LNCaP clone FGC (cell line): ENCODE measurements at places on chromosomes 4 and X.

DNA sequence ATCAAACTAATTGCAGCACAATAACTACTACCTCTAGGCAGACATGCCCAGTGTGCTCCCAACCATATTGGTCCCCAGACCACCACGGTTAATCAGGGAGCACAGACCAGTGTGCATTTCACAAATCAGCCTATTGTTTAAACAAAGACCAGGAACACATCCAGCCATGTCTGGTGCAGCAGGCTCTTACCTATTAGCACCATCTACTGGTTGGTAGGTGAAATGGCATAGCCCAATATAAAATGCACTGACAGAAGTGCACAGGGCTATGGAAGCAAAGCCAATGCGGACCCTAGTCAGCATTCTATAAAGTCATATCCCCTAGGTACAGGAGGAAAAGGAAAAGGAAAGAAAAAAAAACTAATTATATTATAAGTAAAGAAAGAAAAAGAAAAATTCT lies 15.5 kb upstream of the CYLC1 start:
- peak; percentile 26 for DNase-seq

DNA sequence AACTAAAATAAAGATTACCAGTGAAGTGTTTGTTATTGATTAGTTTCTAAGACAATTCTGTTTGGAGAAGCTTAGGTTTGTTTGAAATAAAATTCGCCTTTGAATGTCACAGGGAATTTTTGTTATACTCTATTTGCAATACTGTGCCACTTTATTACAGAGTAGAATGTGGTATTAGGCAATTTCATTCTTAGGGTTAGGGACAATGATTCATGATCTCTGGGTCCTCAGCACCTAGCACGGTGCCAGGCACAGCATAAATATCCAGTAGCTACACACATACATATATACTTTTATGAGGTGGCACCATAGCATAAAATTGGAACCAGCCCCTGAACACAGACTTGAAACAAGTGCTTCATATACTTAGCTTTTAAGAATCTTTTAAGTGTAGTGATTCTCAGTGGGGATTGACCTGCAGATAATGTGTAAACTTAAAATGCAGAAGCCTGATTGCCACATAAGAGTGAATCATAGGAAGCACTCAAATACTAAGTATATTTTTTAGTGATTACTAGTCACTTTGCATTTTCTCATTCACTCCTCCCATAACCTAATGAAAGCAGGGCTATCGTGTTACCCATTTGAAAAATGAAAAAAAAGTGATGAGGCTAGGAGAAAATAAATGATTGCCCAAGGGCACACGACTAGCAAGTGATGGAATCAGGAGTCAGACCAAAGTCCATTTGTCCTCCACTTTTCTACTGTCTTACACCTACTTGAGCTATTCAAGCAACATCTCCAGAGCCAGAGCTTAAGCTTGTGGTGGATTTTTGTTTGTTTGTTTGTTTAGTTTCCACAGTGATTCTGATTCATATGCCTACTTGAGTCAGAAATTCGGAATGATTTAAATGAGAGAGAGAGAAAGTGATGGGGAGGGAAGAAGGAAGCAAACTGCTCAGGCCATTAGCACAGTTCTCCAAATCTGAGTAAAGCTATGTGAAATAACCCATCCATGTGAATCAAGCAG lies 366.0 kb upstream of the FGF13 start:
- no peak for DNase-seq

DNA sequence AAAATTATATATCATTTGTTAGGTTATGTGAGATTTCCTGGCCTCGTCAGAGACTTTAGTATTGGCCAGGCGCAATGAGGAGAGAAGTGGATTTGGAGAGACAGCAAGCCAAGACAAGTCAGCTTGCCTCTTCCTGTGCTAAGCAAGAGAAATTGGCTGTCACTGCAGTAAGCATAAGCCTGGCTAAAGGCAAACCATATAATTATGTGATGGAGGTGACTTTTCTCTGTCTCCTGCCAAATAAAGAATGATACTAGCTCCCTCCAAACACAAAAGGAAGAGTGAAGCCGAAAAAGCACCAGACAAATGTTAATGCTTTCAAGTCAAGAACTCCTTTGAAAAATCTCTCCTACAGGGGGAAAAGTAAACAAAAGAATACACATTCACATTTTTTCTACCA lies 2246.0 kb downstream of the ARAP2 start:
- no peak for DNase-seq

DNA sequence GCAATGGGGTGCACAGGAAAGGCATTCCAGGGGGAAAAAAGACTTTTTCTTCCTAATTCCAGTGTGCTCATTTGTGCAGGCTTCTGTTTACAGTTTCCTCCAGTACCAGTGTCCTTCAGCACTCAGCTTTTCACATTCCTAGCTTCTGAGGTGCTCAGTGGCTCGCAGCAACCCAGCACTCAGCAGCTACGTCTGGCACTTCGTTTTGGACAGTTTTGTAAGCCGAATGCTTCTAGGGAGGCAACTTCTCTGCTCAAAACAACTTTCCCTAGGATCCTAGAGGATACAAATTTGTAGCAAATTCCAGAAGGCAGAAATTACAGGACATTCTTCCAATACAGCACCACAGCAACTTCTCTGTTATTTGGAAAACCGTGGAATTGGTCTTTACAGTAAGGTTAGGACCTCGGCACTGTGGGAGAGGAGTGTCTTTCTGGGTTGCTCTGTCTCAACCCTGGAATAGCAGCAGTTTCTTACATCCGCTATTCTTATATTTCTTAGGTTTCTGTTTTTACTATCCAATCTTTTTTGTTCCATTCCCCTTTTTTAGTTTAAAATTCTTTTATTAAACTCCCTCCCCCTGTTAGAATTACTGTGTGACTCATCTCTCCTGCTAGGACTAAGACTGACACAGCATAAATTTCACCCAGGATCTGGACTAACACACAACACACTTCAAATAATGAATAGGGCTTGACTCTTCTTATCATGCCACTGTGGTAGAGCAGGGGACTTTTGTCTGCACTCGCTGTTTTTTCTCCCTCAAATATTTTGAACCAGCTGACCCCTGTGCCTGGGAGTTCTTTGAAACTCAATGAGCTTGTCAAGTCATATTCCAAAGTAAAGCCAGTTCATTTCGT lies 1314.7 kb downstream of the FSTL5 start:
- no peak for DNase-seq

DNA sequence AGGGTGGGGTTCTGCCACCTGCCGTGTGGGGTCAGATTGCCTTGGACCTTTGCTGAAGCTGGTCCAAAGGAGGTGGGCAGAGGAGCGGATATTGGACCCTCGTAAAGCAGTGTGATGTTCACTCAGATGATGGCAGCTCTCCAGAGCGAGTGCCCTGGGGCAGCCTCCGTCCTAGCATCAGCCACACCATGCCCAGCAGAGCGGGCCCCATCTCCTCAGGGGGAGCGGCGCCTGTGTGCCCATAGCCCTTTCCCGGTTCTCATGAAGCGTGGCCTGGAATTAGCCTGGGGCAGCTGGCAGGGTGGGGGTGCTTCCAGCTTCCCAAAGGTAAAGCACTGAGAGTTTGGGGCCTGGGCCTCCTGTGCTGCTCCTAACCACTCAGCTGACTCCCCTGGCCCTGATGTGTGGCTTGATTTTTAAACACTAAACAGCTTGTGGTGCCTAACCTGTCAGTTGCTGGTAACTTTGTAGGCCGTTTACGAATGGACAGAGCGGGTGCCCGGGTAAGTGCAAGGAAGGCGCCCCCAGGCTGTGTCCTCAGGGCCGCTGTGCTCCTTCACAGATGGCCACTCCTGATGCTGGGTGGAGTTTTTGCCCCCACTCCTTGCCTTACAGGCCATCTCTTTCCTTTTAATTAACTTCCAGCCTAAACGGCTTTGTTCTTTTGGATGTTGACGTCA lies 36.0 kb downstream of the NOP14 start:
- DNase-seq: no peak

- DNase-seq: no peak
Measured at GRCh38 chr4:152117054-152117453, 356.2 kb upstream of the GATB start.

GRCh38 chrX:33183361-33183760 lies 28.0 kb downstream of the DMD start:
- DNase-seq: no peak

GRCh38 chr4:36111172-36111571 lies 133.1 kb downstream of the ARAP2 start:
- DNase-seq: no peak

DNA sequence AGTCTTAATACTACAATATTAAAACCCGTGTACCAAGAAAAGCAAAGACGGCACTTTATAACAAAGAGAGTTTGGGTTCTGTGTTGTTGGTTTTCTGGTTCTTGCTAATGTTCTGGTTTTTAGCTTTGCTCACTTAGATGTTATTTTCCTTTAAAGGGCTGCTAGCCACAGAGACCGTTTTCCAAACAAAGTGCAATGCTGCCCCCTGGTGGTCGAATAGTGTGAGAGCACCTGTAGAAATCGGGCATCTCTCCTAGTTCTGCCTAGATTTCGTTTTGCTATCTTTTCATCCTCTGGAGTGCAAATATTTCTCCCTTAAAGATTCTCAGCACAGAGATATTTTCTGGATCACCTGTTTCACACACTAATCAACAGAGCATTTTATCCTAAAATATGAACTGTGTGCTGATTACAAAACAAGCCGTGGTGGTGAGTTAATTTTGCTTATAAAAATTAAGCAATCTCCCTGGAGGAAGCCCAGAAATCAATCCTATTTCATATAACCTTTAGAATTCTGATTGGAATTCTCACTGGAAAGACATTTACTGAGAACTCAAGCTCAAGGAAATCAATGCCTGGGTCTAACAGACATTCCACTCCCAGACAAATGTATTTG lies 334.5 kb upstream of the NOCT start:
- peak; percentile 30 for DNase-seq

- no peak for DNase-seq
Measured at GRCh38 chr4:41883988-41884734, 51.1 kb upstream of the TMEM33 start.

DNA sequence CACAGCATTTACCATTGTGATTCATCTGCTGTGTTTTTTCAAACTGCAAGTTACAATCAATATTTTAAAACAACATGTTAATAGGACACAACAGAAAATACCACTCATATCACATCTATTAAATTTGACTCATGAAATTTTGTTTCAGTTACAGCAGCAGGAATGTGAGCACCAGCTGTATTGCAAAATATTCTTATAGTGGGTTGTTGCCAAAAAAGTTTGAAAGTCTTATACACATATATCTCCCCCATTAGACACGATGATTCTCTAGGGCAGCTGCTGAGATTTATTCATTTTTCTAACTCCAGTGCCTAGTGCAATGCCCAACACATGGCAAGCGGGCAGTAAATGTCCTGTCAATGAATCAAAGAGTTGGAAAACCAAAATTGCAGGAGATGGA lies 26.6 kb upstream of the NKX3-2 start:
- no peak for DNase-seq

DNA sequence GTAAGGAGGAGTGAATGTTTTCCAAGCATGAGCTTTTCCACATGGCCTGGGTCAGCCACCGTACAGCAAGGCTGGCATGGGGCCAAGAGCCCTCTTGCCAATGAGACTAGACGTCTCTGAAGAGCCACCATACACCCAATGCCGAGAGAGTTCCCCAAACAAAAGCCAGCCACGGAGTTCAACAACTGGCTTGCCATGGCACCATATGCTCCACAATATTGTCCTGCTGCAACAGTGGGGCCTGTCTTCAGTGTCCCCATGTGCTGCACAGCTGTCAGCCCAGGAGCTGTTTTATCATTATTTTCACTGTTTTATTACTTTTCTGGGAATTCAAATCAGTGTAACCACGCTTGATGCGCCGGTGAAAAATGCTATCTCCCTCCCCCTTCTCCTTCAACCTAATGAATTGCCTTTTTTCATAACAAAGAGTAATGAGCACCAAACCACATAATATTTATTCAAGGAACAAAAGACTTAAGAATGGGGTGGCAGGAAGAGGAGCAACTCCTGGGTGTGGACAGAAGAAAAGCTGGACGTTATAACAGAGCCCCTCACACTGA lies 18.4 kb downstream of the MAML3 start:
- DNase-seq: no peak

DNA sequence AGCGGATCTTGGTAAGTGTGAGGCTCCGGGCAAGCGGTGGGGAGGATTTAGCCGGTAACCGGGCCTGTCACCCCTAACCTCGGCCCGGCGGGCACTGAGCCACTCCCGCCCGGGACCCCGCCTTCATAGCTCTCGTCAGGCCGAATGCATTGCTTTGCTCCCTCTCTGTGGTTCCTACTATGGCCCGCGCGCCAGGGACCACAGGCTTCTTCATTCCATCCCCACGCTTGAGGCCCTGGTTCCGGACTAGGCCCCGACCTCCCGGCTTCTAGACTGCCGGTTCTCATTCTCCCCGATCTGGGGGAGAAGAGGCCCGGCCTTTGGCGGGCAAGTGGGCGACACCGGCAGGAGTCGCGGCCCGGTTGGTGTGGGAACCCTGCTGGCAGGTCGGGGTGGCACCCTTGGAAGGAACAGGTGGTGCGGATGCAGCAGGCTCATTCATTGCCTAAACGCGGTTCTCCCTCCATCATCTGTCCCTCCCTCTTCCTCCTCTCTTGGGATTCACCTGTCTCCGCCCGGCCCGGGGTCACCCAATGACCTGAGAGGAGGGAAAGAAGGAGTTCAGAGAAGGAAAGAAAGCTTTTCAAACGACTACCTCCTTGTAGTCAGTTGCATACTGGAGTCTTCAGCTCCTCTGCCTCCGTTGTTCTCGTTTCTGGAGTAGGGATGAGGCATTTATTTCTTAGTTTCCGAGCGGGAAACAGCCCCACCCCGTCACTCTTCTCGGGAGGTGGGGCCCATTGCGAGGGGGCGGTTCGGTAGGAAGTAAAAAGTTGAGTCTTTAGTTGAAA lies at the start of gene NDUFC1:
NDUFC1 (minus strand) TSS at position 657 of the 791 bp plus-strand sequence. CDS start 6,679 bp downstream, outside the sequence.
- no peak for DNase-seq

- DNase-seq: no peak
Measured at GRCh38 chr4:154626793-154627484, 14.5 kb upstream of the FGG start.

GRCh38 chr4:152771741-152772533 lies 7.6 kb downstream of the TIGD4 start:
- no peak for DNase-seq

DNA sequence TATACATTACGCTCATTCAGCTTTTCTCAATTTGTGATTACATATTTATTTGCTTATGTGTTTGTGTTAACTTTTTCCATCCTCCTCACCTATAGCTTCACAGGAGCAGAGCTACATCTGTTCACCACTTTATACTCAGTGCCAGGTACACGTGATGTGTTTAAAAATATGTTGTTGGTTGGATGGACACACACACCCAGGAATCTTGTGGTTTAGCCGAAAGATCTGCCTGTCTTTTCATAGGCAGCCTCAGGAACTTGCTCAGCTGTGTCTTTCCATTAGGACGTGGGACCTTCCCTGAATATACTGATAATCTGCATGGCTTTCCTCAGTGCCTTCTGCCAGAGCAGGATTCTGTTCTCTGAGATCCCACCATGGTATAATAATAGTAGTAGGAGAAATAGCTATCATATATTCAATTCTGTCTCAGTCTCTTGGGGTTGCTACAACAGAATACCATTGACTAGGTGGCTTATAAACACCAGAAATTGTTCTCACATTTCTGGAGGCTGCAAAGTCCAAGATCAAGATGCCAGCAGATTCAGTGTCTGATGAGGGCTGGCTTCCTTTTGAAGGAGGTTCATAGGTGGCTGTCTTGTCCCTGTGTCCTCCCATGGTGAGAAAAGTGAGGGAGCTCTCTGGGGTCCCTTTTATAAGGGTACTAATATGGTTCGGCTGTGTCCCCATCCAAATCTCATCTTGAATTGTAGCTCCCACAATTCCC lies 50.0 kb upstream of the SOD3 start:
- no peak for DNase-seq

GRCh38 chrX:20742106-20742505 lies 475.4 kb upstream of the RPS6KA3 start:
- no peak for DNase-seq
